ENCODE measurements at places on chromosomes 1 and 21.

- no peak for DNase-seq
Observed at GRCh38 chr1:33560680-33561079, 88.2 kb downstream of the ZSCAN20 start.

GRCh38 chr1:150554086-150554452 is 4.9 kb downstream of the ADAMTSL4 start:
- DNase-seq = no peak

- no peak for DNase-seq
Observed at GRCh38 chr1:230047114-230047865, 19.7 kb upstream of the GALNT2 start.

- DNase-seq = no peak
Observed at GRCh38 chr21:43597540-43598250, 61.6 kb downstream of the HSF2BP start.
